ENCODE measurements at places on chromosomes 5 and 9.

DNA sequence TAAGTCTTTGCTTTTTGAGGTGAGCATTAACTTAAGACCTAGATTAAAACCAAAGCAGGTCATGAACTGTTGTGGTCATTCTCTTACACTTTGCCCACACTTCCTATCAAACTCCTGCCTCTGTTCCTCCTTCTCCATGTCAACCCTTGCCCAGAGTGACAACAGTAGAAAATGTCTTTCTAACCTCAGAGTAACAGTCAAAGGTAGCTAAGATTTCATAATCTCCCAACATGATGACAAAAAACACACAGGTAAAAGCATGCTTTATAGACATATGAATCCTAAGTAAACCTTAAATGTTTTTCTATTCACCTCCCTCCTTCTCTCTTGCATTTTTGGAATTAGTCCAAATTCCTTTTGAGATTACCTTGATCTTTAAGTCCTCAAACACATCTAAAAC is 422.3 kb downstream of the SPATA31D1 start:
- no peak for DNase-seq

DNA sequence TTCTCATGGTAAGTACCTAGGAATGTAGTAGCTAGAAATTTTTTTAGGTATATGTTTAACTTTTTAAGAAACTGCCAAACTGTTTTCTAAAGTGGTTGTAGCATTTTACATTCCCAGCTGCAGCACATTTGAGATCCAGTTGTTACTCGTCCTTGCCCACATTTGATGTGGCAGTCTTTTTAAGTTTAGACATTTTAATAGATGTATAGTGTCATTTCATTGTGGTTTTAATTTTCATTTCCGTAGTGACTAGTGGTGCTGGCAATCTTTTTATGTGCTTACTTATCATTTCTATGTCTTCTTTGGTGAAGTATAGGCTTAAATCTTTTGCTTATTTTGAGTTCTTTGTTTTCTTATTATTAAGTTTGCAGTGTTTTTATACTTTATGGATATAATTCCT is 171.6 kb downstream of the GAS1 start:
- no peak for DNase-seq

DNA sequence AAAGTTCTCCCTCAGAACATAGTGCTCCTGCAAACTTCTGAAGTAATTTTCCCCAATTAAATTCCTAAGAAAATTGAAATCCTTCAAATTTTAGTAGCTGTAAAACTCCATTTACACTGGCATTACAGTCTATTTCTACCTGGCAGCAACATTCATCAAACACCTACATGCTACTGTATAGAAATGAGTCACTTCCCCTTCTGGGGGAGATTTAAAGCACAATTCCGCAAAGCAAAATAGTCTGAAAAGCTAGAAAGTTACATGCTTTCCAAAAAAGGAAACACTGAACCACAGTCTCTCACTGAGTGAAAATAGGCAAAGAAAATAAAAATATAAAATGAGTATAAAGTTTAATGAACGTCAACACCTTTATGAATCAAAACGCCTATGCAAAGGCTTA is 43.3 kb downstream of the MCTP1 start:
- DNase-seq, result no peak

DNA sequence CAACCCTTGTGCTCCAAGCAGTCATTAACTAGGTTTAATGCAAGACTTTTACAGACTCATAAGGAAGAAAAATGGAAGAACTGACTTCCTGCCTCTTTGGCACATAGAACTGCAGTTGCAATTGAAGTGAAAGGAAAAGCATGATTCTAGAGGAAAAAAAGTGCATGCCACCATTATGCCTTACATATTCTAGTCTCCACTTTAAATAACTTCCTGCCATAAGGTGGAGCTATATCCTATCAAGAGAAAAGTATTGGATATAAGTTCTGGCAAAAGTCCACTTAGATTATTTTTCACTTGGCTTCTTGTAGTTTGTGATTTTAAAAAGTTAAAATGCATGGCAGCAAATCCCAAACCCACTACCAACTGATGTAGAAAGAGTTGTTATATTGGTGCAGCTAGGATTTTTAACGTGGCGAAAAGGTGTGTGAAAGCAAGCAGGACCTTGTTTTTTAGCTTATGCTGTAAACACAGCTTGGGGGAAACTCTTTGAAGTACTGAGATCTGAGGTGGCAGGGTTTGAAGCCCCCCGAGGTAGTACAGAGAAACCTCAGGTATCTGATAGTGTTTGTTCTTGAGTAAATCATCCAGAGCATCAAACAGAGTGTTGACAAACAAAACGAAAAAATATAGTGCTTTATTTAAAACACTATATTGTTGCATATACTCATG is 117.9 kb downstream of the ANXA1 start:
- DNase-seq, result no peak

GRCh38 chr9:133711428-133712220 is 26.5 kb downstream of the SARDH start:
- DNase-seq, result no peak

DNA sequence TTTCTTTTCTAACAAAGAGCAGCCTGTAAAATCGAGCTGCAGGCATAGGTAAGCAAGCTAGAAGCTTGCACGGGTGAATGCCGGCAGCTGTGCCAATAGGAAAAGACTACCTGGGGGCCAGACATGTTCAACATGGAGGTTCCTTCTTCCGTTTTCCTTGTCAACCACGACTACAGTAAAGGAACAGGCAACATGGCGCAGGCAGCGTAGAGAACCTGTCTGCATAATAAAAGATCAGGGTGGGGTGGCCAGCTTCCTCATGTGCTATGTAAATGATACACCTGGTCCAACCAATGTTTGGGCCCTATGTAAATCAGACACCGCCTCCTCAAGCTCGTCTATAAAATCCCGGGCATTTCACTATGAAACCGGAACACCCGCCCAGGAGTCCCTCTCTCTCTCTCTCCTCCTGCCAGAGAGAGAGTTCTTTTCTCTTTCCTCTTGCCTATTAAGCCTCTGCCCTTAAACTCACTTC is 103.8 kb upstream of the LIFR start:
- DNase-seq, result no peak

GRCh38 chr9:133306242-133307204 is 29.5 kb downstream of the SURF6 start:
- no peak for DNase-seq

DNA sequence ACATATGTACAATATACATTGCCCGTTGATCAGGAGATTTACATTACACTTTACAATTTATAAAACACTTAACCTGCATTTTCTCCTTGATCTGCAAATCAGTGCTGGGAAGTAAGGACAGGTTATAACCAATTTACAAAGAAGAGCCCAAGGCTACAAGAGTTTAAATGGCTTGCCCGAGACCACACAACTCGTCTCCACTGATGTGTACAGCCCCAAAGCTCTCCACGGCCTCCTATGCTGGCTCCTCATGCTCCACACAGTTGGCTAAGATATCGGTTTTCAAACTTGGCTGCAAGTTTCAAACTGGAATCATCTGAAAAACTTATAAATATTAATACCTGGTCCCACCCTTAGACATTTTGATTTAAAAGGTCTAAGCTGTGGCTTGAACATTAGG is 10.3 kb downstream of the ACTL7B start:
- no peak for DNase-seq

- DNase-seq, result no peak
Observed at GRCh38 chr5:157729858-157730257, 1.4 kb upstream of the THG1L start.

DNA sequence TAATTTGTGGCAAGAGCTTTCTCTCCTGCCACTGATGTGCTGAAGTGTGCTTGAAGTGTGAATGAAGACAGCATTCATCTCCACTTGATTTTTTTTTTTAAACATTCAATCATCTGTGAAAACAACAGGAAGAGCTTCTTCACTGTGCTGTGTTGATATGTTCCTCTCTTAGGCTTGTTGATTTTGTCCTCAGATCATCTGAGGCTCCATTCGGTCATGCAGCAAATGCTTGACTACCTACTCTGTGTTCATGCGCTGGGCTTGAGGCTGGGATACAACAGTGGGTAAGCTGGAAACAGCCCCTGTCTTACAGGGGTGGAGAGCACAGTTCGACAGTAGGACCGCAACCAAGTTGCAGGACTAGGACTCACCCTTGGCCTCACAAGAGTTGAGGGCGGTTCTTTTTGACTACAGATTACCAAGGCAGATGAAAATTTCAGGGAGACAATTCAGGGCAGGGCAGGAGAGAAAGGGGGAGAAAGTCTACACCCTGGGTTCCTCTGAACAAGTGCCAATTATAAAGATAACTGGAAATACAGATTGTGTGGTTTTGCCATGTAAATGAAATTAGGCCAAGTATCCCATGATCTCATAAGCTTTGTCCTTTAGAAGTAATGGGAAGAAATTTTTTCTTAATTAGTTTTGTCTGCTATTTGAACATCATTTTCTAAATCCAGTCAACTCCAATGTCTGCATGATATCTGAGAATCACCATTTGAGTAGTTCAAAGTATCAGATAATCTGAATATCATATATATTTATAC is 31.0 kb upstream of the F2R start:
- no peak for DNase-seq

GRCh38 chr5:122673343-122673742 is 101.5 kb upstream of the SNX2 start:
- no peak for DNase-seq

DNA sequence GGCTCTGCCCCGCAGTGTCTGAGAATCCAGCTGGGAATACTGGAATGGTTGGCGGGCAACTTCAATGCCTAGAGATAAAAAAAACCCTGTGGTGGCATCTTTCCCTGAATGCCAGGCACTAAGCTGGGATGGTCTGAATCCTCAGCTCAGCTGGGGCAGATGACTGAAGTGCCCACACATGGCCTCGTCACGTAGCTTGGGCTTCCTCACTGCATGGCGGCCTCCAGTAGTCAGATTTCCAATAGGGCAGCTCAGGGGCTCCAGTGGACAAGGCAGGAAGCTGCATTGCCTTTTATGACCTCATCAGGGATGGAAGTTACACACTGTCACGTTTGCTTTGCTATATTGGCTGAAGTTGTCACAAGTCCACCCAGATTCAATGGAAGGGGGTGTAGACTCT is 24.3 kb upstream of the FUBP3 start:
- no peak for DNase-seq

DNA sequence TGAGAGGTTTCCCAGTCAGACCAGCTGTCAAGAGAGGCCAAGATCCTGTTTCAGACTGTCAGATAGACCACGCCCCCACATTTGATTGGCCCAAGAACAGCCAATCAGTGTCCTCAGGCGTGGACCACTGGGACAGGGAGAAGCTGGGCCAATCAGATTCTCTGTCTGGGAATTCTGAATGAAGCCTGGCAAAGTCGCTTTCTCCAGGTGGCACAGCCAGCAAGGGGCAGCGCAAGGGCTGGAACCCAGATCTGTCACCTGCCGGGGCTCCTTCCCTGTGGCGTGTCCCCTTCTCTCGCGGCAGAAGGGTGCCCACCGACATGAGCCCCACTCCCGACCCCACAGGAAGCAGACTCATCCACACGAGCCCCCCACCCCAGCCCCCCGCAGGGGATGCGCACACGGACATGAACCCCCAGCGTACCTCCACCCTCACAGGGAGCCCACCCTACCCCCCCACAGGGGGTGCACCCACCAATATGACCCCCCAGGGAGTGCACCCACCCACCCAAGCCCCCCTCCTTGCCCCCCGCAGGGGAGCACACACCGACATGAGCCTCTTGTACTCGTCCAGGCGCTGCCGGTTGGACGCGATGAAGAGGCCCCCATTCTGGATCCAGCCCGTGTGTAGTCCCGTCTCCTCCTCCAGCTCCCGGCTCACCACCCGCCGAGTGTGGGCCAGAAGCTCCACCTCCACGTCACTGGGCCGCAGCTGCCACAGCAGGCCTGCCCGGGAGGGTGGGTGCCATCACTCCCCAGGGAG is 6.1 kb downstream of the SARDH start:
- DNase-seq, result no peak

- DNase-seq, result no peak
Observed at GRCh38 chr9:124453586-124454191, 3.4 kb downstream of the ADGRD2 start.

DNA sequence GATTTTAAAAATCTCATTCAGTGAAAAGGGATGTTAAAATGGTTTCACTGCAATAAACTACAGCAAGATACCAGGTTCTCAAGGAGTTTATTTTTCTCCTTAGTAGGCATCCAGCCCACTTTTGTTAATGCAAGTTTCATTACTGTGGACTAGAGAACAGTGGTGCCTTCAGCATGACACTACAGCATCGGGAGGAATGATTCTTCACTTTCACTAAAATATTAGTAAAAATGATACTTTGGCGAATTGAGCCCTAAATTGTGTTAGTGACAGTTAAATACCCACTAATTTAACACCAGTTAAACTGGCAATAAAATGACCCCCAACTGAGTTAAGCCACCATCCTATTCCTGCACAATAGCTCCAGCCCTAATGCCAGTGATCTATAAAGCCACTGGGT is 152.2 kb upstream of the MPDZ start:
- no peak for DNase-seq

DNA sequence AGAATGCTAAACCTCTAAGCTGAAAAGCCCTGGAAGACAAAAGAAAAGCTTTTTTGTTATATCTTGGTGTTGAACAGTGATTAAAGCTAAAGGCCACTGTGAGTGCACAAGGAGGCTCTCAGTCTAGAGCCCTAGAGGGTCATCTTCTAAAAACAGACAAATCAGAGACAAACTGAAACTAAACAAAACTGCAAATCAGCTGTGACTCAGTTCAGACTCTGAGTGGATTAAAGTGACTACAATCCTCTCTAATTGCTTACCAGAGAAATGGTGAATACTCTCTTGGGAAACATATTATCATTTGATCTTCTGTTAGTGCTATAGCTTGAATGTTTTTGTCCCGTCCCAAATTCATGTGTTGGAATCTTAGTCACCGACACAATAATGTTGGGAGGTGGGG is 491.9 kb downstream of the CDH18 start:
- DNase-seq, result no peak

- DNase-seq, result no peak
Observed at GRCh38 chr5:53369681-53370080, 110.7 kb upstream of the FST start.

DNA sequence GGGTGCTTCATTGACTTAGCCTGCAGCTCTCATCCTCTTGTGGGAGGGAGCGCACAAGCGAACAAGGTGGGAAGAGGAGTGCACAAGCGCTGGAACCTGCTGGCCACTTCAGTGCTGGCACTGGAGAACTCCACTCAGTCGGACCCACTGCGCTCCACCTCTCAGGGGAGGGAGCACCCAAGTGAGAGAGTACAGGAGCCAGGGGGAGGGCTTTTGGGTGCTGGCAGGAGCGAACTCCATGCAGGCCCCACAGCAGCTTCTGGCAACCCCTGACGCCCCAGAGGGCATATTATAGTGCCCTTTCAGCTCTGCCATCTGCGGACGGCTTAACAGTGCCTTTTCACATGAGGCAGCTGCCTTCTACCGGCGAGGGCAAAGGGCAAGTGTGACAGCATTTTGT is 774.2 kb upstream of the COX7C start:
- DNase-seq, result no peak

- DNase-seq, result no peak
Observed at GRCh38 chr9:134570151-134570621, 71.4 kb upstream of the COL5A1 start.

All from keratinocyte (primary cell).